Amniotic epithelial cell (primary cell): ENCODE measurements at places on chromosomes 3 and 15.

- no peak for DNase-seq
These were observed 101.8 kb downstream of the CHSY1 start for GRCh38 chr15:101149864-101150722.

GRCh38 chr15:81323559-81323943 is 390 bp downstream of the STARD5 start:
- no peak for DNase-seq

DNA sequence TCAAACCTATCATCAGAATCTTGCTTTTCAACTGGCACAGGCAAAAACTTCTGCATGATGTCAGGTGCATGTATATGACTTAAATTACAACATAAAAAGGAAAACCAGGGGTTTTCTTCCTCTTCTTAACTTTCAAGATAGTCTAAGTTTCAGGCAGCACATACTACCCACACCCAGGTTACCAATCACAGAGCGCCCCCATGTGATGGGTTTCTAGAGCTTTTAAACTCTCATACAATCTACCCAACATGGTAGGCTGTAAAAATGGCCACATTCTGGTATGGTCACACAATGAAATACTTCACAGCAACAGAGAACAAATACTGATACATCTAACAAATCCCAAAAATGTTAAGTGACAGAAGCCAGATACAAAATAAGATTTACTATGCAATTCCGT is 7.4 kb downstream of the MESD start:
- DNase-seq = no peak

GRCh38 chr15:23518104-23518503 is 47.4 kb upstream of the MKRN3 start:
- no peak for DNase-seq

DNA sequence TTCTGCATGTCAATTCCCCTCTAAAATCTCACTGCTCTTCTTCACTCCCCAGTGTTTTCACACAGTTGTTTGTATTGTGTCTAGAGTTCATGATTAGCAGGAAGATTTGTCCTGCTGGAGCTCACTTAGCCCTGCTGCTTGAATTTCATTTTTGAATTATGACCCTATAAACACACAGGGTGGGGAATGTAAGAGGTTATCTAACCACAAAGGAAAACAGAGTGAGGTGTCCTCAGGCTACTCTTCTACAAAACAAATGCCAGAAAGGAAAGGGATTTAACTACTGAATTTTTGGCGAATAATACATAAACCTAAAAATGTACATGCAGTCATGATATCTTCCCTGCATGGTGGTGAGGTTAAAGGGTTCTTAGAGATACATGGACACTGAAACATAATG is 215.1 kb upstream of the CNTN4 start:
- no peak for DNase-seq

- no peak for DNase-seq
These were observed 22.6 kb upstream of the RASGRP1 start for GRCh38 chr15:38587214-38587613.

GRCh38 chr3:184426691-184427141 is 46.9 kb downstream of the CHRD start:
- DNase-seq = no peak

- DNase-seq = no peak
These were observed 498.6 kb downstream of the ZPLD1 start for GRCh38 chr3:102933377-102933776.

- no peak for DNase-seq
These were observed 741.5 kb downstream of the EDEM1 start for GRCh38 chr3:5929027-5929426.

DNA sequence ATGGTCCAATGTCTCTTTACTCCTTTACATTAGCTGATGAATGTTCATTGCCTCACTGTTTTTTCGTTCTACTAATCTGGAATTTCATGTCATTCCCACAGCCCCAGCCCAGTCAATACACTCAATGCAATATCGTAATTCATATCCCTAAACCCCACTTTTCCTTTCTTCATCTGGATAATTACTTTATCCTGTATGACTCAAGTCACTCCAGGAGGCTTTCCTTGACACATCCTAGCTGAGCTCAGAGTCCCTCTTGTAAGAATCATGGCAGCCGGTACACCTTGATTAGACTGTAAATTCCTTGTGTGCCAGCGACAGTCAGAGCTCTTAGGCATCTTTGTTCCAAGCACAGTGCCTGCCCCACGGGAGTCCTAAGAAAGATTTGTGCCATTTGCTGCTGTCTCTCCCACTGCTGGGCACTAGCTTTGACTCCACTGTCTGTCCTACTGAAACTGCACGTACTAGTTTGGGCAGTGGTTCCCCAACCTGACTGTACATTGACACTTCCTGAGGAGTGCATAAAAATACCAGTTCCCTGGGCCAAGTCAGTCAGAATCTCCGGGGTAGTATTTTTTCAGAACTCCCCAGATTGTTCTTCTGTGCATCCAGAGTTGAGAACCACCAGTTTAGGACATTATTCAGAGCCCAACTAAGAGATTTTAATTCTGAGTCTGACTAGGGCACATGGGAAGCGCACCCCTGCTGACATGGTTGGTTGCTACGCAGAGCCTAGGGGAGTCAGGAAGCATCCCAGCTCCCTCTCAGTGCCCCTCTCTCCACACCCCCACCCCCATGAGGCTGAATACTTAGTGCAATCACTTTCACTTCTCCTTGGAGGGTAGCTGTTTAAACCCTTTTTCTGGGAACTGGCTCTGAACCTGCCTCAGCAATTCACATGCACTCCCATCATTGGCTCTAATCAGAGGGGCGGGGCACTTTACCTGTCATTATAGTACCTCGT is 19.5 kb upstream of the C3orf70 start:
- DNase-seq = no peak
